AG04450 (cell line): ENCODE measurements at places on chromosomes 7 and 10. TPM values are rescaled to one million over a fixed set of nuclear protein-coding genes. Genes with fewer than 3 reads are reported as not detected.

The FAM24B gene
- polyA plus RNA-seq = 4.0 and 4.6 TPM in 2 replicates

DNA sequence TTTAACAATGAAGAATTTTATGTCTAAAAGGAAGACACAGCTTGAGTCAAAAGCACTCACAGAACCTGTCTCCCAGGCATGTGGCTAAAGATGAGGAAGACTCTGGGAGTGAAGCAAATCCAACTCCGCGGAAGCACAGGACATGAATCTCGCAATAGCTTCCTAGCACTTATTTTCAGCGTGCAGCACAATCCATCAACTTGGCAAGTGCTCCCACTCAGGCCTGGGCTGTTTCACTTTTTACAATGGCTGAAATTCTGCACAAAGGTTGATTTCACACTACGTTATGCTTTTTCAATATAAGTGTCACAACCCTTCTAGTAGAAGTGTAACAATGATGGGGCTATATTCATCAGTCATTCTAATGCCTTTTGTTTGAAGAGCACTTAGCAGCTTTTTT is 180.2 kb downstream of the XPNPEP1 start:
- DNase-seq = no peak

The CYP17A1 gene
- not detected in 2 replicates for polyA plus RNA-seq

The UPK3B gene
- not detected in 2 replicates for polyA plus RNA-seq

GRCh38 chr10:94591461-94592205 is 46.0 kb downstream of the HELLS start:
- no peak for DNase-seq

- no peak for DNase-seq
Observed at GRCh38 chr10:133438711-133439273, 14.4 kb upstream of the SPRN start.

GRCh38 chr10:94016727-94017714 is 23.3 kb downstream of the PLCE1 start:
- DNase-seq = no peak

The FASTK gene
- polyA plus RNA-seq = 44.1 and 59.9 TPM in 2 replicates

DNA sequence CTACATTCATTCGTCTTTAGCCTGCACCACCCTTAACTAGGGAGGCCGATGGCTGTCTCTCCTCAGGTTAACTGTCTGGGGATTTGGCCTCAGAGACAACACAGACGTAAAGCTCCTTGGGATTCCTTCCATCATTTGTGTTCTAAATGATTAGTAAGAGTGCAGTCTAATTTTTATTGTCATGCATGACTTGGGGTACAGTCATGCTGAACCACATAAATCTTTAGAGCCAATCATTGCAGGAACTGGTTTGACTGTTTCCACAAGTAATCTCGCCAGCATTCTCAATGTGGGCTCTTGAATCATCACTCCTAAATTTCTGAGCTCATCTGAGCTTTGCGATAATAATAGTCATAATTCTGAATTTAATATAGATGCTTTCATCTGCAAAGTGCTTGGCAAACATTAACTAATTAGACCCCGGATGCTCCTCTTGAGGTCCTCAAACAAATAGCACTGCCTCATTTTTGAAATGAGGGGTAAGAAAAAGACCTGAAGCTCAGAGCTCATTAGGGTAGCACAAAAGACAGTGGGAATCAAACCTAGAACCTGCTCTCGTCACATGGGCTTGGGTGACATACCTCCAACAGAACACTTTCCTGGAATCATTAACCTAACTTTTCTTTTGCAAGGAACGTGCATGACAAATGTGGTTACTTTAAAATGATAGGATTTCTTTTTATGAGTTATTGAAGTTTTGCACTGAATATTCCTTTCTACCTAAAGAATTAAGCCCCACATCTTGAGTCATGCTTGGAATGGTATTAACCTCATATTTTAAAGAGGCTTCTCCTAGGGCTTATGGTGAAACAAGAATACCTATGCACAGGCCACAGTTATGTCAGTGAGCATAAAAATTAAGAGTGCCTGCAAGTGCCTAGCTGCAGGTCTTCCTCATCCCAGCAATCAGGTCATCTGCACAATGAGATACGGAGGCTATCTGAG is 118.9 kb upstream of the NRP1 start:
- no peak for DNase-seq

The TWIST1 gene
- 19.4 and 26.5 TPM in 2 replicates for polyA plus RNA-seq
